ENCODE measurements at places on chromosomes 5 and 9.

DNA sequence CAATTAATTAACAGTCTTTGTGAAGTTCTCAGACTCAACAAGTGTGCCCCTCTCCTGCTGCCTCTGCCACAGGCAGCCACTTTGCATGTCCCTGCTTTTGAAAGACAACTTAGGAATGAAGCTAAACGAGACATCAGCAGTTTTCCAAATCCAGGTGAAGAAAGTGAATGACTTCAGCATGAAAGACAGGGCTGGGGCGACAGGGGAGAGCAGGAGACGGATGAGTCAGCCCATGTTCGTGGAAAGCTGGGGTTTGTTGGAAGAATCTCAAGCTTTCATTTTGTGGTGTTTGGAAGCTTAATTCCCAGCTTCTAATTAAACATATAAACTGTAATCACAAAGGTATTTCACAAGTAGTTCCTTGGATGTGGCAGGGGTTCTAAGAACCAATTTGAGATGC, 207.8 kb upstream of the MAP3K1 start:
- DNase-seq, result no peak

DNA sequence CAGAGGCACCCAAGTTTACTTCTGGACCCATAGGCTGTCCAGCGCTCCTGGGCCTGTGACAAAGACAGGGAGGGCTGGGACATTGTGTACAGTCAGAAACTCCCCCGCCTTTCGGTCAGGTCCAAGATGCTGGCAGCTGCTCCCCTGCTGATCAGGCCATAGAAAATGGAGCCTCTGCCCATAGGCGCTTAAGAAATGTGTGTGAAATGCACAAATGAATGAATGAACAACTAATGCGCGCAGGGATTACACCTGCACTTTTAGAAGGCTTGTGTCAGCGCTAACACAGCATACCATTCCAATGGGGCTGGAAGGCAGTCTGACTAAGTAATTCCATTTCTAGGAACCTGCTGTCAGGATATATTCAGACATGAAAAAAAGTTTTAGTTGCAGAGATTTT, 16.3 kb downstream of the PTPN3 start:
- DNase-seq, result no peak

DNA sequence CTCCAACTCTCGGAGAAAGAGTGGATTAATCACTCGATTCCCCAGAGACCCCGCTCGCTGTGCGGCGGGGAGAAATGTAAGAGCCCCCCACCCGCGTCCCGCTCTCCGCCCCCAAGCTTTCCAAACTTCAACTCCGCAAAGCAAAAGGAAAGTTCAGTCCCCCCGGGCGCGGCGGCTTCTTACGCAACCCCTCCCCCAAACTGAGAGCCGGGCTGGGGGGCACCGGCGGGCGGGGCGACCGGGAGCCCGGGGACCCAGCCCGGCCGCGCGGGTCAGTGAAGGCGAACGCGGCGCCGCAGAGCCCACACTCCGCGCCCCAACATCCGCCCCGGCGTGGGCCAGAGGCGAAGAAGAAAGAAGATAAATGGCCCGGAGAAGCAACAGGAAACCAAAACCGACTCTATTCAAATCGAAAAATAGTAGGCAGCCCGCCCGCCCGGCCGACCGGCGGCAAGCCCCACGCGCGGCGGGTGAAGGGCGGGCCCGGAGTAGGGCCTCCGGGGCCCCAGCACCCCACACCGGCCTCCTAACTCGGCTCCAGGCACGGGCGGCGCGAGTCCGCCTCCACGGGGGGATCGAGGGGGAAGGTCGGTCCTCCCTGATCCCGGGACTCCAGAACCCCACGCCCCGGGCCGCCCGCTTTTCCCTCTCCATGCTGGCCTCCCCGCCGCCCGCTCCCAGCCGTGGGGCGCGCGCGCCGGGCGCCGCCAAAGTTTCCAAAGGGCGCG, 720 bp downstream of the NOTCH1 start:
- no peak for DNase-seq

DNA sequence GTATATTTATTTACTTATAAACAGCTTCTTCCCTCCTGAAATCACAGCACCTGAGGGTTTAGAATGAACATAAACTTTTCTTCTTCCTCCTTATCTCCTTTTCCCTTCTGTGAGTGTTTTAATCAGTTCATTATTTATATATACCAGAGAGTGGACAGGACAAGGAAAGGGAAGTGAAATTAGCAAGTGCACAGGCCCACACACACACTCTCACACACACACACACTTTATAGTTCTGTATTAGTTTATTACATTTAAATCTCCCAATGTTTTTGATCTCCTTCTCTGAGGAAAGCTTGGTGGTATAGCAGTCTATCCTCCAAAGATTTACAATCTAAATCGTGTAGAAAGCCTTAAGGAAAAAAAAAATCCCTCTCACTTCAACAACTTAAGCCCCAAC, 353.5 kb downstream of the NDUFS4 start:
- DNase-seq, result no peak

DNA sequence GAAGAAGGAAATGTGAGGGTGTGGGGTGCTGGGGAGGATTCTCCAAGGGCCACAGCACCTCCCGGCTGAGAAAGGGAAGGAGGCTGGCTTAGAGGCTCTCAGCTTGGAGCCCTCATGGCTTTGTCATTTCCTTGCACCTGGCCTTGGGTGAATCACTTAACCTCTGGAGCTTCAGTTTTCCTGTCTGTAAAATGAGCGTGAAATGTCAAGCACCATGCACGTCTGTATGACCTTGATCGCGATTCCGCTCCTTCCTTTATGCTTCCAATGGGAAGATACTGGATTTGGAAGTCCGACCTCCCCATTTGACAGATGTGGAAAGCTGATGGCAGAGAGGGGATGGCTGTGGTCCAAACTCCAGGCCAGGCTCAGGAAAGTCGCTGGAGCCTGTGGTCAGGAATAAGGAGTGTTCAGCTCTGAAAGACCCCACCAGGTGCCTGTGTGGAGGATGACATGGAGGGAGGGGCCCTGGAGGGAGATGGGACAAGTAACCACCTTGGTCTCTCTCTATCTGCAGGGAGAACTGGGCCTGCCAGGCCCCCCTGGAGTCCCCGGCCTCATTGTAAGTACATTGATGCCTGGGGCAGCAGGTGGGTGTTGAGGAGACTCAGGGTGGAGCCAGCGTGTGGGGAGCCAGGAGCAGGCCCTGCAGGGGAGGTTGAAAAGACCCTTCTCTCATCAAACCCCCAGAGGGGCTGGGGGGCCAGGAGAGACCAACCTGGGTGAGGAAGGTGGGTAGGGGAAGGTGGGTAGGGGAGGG, 66.5 kb downstream of the COL27A1 start:
- DNase-seq, result no peak

DNA sequence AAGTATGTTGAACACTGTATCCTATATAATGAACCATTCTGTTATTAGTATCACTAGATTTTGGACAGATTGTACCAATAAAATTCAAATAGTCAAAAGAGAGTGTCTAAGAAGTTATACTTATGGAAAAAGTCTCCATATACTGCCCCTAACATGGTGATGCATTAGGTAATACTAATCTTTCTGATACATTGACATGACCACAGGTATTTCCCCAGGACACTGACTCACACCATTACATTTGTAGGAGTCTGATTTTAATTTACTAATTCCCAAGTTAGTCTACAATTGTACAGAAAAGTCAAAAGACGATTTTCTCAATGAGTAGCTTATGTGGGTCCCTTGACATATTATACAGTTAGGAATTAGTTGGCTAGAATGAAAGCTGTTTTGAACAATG, 593.8 kb downstream of the ISL1 start:
- no peak for DNase-seq

DNA sequence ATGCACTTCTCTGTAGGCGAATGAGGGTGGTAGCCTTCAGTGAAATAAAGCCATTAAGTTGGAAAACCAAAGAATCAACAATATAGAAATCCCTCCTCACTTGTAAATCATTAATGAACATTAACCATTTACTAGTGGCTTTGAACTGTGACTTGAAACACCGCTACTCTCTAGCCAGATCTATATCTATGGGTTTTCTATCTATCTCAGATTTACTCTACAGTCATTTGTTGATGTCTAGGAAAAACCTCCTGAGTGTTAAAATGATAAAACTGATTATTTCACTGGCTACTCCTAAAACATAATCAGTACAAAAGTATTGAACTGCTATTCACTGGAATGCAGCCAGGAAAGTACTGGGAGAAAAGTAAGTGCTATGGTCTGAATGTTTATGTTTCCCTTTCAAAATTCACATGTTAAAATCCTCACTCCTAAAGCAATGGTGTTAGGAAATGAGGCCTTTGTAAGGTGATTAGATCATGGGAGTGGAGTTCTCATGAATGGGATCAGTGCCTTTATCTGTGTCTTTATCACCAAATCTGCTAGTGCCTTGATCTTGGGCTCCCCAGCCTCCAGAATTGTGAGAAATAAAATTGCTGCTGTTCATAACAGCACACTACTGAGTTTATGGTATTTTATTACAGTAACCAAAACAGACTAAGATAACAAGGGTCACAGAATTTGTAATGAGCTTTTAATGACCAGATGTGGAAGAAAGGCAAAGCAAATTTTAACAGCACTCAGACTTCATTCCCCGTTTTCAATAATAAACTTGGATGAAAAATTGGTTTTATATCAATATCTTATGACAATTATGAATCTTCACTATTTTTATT, 8.6 kb upstream of the OXCT1 start:
- no peak for DNase-seq

DNA sequence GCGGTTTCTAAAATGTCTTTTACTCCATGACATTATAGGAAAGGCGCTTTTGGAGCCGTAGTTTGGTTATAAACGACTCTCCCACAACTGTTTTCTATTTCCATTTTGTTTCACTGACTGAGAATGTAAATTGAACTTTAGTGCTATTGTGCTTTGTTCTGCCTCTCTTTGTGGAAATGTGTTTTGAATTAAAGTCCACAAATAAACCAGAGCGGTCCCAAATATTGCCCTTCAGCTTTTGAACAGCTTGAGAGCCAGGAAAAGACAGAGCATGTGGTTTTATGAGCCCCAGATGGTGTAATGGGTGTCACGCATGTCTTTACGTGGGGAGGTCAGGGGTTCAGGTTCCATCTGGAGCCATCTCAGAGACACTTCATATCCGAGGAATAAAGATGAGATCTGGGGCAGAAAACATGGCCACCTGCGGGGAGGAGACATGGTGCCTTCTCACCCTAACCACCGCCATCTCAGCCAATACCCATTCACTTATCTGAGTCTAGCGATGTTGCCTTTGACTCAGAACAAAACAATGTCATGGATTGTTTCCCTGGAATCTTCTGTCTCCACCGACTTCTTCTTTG, 42.5 kb upstream of the ROR2 start:
- DNase-seq, result peak; percentile 63

DNA sequence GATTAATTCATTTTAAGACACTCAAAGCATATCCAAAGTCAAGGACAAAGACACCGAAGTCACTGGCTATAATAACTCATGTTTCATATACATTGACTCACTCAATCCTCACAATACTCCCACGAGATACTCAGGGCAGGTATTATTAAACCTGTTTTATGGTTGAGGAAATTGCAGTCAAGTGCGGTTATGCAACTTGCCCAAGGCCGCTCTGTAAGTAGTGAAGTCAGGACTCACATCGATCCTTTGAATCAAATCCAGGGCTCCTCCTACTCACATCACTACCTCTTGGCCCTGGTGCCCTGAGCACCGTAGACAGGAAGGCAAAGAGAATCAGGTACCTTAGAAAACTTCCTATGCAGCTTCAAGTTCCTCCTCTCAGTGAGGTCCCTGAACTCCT, 87.8 kb upstream of the APC start:
- no peak for DNase-seq

DNA sequence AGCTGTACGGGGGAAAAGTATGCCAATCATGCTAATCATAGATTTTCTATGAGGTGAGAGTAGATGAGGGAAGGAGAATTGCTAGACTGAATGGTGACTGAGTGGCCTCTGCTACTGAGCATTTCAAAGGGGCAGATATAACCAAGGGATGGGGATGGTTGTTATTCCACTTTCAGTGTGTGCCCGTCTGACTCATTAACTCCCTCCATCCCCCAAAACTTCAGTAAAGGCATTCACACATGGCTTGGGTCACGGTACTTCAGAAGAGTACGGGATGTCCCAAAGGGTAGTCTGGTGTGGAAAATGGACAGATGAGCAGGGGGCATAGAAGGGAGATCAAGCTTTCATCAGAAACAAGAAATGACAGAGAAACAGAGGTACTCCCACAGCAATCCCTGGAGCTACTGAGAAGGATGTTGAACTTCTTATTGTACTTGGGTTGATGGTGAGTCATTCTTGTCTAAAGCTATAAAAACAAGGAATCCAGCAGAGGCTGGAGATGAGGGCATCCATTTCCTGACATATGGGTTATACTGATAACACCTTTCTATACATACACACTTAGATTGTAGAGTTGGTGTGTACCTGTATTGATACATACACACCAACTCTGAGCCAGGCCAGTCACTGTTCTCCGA, 8.9 kb upstream of the TLE4 start:
- DNase-seq, result no peak

DNA sequence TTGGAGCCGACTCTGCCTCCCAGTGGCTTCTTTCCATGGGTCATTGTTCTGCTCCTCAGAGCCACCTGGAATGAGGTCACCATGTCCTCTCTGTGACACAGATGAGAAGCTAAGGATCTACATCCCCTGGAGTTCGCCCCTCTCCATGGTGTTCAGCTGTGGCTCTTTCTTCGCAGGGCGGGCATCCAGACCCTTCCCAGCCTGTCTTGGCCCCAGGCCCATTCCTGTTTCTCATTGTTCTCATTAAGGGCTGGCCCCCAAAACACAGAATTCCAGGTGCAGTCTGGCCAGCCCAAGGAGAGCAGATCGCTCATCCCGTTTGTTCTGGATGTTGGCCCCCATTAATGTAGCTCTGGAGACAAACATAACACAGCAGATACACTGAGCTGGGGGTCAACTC, 66.4 kb upstream of the COL15A1 start:
- no peak for DNase-seq

GRCh38 chr5:98656796-98657195, 116.7 kb upstream of the RGMB start:
- DNase-seq, result no peak

DNA sequence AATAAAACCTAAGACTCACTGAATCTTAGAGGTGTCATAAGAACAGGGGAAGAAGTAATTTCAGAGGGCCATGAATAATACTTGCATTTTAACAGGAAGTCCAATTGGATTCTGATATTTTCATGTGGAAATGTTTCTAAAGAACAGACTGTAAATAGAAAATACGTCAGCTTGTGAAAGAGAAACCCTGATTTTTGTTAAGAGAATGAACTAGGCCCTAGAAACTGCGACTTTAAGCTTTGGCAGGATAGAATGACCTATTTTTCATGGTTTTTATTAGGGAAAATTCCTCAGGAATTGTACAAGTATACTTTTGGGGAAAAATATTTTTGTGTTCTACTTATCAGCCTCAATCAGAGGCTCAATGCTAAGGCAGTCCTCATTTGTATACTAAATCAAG, 215.5 kb upstream of the ACTBL2 start:
- DNase-seq, result no peak

- no peak for DNase-seq
Observed at GRCh38 chr5:89613222-89613956, 730.4 kb upstream of the MEF2C start.

GRCh38 chr5:131305906-131306305, 42.1 kb downstream of the CDC42SE2 start:
- no peak for DNase-seq

- peak; percentile 46 for DNase-seq
Observed at GRCh38 chr5:172453206-172453985, 929 bp downstream of the SH3PXD2B start.

GRCh38 chr9:114000671-114001409, 77.3 kb downstream of the AMBP start:
- DNase-seq, result no peak

- peak; percentile 63 for DNase-seq
Observed at GRCh38 chr5:6745706-6746222, 32.5 kb downstream of the TENT4A start.

GRCh38 chr5:154072414-154073171, 33.8 kb downstream of the MFAP3 start:
- peak; percentile 52 for DNase-seq

- no peak for DNase-seq
Observed at GRCh38 chr5:11640158-11640873, 263.9 kb downstream of the CTNND2 start.
